ENCODE measurements at places on chromosomes 3 and 15.

- no peak for DNase-seq
Measured at GRCh38 chr3:18024715-18025114, 282.3 kb upstream of the TBC1D5 start.

DNA sequence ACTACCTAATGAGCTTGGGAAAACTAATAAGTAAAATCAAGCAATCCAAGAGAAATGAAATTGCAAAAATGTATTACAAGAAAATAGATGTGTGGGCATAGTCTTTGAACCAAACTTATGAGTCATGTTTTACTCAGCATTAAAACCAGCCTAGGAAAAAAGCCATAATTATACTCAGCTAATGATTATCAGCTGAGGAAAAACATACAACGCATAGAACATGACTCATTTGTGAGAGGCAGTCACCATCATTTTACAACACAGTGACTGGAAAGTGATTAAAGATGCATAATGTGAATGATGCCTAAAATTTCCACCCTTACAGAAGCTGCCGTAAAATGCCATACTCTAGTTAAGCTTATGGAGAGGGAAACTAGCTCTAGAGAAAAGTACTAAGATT, 238.0 kb upstream of the EOMES start:
- no peak for DNase-seq

GRCh38 chr15:44545913-44546802, 9.2 kb downstream of the EIF3J start:
- no peak for DNase-seq

DNA sequence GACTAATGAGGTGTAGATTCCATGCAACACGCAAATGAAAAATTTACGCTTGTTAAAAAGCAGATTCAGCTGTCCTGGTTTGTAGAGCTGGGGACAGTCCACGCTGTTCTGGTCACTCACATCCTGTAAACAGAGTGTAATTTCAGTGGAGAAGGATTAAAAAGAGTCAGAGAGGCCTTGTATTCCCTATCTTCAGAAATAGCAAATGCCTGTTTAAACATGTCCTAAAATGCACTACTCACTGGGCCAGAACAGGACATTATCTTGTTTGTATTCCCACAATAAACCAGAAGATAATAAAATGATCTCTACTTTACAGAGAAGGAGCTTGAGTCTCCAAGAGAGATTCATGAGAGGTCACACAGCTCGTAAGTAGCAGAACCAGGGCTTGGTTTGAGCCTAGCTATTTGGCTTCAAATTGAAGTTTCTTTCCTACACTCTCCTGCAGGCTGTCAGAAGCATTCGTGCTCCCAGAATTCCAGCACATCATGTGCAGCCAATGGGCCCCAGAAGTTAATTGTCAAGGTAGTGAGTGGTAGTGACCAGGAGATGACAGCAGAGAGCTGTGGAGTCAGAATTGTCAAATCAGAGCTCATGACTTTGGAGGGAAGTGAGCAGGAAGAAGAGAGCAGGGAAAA, 242.5 kb downstream of the ATP8B4 start:
- DNase-seq: no peak

DNA sequence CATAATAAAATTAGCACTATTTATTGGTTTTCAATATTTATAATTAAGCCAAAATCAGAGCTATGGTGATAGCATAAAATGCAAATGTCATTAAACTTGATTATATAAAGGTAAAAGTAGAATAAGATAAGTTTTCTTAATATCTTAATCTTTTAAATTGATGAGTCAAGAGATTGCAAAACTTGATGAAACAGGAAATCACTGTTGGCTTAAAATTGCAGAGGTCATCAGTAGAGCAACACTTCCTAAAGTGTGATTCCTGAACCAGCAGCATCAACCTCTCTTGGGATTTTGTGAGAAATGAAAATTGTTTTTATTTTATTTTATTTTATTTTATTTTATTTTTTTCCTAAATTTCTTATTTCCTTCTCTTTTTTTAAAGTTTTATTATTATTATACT, 226.4 kb upstream of the CTDSPL start:
- DNase-seq: no peak

DNA sequence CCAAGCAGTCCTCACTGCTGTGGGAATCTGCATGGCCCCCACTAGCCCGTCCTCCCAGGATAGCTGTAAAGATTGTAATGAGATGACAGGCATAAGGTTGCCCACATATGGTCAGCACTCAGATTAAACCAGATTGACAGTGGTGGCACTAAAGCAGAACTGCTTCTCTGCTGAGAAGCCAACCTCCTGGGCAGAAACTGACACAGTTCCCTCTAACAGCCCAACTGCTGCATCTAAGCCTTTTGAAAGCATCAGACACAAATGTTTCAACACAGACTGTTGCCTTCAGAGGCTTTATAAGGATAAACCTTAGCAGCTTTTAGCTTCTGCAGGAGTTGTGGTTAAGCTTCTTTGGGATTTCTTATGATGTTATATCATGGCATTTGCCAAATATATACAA, 13.0 kb downstream of the DCLK3 start:
- DNase-seq: no peak

DNA sequence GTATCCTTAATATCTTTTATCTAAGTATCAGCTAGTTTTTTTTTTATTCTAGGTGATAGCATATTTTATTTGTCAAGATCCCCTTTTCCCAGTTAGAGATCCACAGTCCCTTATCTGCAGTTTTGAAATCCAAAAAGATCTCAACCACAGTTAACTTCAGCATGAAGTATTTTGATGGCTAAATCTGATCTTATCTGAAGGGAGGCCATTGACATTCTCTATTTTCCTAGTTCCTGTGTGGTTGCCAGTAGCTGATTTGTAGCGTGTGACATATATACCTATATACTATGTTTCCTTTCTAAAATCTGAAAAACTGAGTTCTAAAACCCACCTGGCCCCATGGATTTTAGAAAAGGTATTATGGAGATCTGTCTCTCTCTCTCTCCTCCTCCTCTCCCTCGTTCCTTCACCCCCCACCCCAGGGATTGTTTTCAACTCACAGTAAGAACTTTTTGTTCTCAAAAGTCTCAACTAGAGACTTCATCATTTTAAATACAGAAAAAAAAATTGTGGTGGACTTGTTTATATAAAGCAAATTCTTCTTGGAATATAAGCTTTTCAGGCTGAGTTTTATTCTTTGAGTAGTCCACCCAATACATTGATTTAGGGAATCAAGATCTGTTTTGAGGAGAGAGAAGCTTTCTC, 12.3 kb downstream of the TCF12 start:
- DNase-seq: no peak

DNA sequence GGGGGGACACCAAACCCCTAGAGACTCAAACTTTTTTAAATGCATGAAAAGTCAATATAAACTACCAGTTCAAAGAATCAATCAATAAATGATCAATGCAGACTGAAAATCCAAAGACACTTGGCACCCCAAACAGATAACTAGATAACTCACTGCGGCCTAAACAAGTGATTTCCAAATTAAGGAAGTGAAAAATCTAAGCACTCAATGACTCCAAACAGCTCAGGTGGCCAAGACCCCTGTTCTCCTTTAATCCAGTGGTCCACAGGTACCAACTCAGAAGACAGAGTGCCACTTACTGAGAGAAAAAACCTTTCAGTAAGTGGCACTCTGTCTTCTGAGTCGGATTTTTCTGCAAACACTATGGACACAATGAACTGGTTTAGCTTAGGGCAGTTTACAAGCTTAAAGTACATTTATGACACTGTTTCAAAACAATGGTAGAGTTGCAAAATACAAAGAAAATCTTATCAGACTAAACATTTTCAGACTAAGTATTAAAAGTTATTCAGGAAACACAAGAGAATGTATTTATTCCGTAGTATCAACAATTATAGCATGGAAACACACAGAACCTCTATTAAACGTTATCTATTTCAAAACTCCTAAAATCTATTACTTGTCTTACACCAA, 4.7 kb downstream of the DLG1 start:
- no peak for DNase-seq

DNA sequence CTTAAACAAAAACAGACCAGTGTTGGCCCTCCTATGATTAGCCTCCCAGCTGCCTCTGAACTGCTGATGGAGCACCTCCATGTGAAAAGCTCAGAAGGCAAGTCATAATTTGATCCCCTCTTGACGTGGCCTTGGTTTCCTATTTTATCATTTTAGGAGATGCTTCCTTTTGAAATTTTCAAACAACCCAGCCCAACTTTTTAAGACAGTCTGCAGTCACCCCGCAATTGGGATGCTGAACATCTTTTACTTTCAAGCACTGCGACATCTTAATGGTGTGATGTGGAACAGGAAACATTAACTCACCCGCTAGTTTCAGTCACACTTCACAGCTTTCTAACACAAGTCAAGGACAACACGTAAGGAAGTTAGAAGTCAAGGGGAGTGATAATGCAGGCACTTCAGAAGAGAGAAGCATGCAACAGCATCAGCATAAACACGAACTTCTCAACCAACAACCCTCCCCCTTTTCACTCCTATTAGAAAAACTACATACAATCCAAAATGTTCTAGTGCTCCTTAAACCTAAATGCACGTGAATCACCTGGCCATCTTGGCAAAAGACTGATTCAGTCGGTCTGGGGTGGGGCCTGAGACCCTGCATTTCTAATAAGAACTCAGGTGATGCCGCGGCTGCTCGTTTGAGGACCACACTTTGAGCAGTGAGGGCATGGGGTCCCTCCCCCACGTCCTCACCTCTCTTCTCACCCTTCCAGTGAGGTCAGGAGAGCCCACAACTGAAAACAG, 161.5 kb downstream of the FOXP1 start:
- peak; percentile 68 for DNase-seq

DNA sequence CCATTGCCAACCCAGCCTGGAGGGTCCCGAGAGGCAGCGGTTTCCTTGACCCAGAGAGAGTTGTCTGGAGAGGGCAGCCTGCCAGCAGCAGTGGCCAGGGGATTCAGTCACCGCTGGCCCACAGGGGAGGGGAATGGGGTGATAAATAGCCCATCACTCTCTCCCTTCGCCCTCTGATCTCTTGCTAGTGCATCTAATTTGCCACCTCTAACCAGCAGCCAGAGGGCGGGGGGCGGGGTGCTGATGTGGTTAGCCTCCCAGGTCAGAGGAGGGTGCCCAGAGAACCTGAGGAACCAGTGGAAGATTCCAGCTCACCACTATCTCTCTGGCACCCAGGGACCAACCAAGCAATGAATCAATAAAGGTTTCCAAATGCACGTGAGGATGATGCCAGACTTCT, 35.1 kb upstream of the SLC6A11 start:
- DNase-seq: no peak

Measured in CD8-positive, alpha-beta T cell (primary cell).